ENCODE measurements at places on chromosomes 4 and X.

DNA sequence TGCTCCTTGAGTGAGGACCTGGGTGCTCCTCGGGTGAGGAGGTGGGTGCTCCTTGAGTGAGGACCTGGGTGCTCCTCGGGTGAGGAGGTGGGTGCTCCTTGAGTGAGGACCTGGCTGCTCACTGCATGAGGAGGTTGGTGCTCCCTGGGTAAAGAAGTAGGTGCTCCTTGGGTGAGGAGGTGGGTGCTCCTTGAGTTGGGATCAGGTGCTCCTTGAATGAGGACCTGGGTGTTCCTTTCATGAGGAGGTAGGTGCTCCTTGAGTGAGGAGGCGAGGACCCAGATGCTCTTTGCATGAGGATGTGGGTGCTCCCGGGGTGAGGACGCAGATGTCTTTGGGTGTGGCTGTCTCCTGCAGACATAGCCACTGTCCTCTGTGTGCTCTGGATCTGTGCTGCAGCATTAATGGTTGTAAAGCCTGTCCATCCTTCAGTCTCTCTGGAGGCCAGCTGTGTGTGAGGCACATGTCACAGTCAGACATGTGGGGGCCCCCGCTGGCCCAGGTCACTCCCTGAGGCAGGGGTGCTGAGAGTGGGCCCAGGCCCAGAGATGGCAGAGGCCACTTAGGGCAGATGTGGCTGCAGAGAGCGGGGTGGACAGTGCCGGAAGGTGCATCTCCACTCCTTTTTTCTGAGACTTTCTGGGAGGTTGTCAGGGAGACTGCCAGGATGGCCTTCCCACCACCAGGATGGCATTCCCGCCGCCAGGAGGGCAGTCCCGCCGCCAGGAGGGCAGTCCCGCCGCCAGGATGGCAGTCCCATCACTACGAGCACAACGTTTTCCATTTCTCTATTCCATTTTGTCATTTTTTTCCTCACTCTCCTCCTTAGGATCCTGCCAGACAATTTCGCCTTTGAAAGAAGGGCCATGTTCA lies 101.8 kb downstream of the HMX1 start:
- DNase-seq: no peak

GRCh38 chrX:10507876-10508275 lies 112.5 kb downstream of the MID1 start:
- no peak for DNase-seq

- no peak for DNase-seq
Measured at GRCh38 chr4:3363411-3364141, 70.8 kb downstream of the RGS12 start.

- no peak for DNase-seq
Measured at GRCh38 chr4:152065545-152065944, 304.7 kb upstream of the GATB start.

GRCh38 chrX:138487866-138488265 lies 223.7 kb downstream of the FGF13 start:
- DNase-seq: no peak

GRCh38 chr4:152894673-152895072 lies 41.5 kb upstream of the FHDC1 start:
- DNase-seq: no peak

- DNase-seq: no peak
Measured at GRCh38 chrX:47112316-47112954, 32.1 kb downstream of the NDUFB11 start.

DNA sequence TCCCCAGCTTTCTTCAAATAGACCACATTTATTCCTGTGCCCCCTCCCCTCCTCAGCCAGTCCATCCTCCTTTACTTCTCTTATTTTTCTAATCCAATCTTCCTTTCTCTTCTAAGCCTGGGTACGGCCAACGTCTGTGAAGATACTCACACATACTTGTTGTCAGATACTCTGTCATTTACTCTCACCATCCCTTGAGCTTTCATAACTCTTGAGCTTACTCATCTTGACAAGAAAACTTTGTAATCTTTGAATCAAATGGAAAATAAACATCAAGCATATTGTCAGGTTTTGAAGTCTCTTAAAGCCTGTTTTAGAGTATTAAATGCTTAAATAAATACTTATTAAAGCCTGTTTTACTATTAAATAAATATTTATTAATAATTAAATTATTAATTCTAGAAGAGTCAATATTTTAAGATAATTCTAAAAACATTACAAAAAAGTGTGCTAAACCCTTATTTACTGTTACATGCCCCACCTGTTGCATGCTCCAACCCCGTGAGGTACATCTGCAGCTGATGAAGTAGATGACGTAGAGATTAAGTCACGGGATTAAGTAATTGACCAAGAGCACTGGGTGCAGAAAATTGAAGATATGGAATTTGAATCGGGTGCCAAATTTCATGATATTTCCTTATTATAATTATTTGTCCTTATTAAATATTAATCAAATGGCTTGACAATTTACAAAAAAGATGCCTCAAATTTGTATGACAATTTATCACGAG lies 1.5 kb upstream of the TRIML2 start:
- no peak for DNase-seq

DNA sequence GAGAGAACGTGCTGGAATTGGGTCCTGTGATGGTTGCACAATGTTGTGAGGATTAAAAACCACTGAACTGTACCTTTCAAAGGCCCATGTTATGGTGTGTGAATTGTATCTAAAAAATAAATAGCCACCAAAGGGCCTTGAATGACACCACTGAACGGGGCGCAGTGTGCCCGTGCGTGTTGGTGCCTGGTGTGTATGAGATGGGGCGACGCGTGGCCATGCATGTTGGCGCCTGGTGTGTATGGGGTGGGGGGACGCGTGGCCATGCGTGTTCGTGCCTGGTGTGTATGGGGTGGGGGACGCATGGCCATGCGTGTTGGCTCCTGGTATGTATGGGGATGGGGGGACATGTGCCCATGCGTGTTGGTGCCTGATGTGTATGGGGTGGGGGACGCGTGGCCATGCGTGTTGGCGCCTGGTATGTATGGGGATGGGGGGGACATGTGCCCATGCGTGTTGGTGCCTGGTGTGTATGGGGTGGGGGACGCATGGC lies 66.6 kb upstream of the HELT start:
- DNase-seq: no peak

- no peak for DNase-seq
Measured at GRCh38 chr4:153434190-153434589, 32.0 kb upstream of the TMEM131L start.

DNA sequence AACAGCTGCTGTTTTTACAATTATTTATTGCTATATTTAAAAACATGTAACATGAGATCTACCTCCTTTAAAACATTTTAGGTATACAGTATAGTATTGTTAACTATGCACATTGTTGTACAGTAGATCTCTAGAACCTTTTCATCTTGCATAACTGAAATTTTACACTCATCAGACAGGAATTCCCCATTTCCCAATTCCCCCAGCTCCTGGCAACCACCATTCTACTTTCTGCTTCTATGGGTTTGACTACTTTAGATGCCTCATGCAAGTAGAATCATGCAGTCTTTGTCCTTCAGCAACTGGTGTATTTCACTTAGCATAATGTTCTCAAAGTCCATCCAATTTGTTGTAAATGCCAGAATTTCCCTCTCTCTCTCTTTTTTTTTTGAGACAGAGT lies 9.7 kb upstream of the LSM6 start:
- no peak for DNase-seq

DNA sequence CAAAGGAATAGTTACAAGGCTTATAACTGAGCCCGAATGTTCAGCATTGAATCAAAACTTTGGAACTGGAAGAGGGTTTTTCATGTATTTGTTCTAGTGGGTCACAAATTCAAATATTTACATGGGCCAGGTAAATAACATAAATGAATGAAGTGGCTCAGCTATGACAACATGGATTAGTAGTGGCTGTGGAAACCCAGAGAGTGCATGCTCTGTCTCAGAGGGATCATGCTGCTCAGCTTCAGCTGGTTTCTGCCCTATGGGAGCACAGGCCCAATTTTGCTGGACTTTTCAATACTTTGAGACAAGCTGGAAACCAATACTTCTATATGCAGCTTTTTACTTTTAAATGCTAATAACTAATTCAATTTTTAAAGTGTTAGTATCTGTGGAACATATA lies 394.0 kb upstream of the TEX13C start:
- DNase-seq: no peak

DNA sequence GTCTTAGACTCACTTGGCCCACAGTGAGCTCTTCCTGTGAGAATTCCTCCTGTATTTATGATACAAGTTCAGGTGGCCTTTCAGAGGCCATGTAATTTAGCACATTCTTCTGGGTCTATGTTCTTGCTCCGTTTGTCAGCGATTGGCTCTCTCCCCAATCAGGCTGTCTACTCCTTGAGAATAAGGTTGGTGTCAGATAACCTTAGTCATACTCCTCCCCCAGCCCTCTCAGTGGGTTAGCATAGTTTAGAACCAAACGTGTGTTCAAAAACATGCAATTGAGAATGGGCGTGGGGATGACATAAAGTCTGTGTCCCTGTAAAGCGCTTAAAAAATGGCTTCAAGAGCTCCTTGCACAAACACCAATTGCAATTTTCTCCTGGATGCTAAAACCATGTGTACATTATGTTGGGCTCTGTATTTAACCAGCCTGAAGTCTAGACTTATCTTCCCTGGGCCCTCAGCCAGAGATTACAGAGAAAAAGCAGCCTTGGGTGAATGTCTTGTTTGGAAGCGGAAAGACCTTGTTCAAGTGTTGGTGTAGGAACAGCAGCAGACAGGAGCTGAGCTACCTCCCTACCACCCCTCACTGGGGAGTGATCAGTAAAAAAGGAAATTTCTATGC lies 9.9 kb upstream of the CT47C1 start:
- DNase-seq: peak; percentile 2

DNA sequence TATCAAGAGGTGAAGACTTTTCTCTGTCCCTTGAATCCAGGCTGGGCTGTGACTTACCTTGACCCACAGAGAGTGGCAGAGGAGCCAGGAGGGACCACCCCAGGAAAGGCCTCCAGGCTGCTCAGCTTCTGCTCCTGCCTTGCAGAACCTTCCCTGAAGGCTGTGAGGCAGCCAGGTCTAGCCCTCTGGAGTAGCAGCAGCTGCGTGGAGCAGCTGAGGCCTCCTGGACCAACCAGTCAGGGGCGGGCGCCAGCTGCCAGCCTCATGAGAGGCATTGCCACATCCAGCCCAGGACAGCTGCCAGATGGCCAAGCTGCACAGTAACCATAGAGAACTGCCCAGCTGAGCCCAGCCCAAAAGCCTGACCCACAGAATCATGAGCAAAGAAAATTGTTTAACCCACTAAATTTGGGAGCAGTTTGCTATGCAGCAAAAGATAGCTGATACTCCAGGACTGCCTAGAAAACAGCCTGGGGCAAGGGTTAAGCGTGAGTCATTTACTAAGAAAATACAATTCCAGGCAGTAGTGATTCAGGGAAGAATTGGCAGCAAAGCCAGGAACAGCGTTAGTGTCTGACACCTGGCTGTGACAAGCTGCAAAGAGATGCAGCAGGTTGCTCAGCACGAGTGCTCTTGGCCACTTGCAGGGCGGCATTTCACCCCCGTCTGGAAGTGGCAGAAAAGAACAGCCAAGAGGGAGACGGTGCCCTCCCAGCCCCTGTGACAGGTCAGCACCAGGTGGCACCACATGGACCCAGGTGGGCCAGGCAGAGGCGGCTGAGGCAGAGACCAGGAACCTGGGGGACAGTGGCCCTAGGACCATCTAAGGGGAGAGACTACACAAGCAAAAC lies 14.7 kb upstream of the PDE6B start:
- no peak for DNase-seq

GRCh38 chrX:119981286-119982070 lies 37.9 kb upstream of the NKAP start:
- no peak for DNase-seq

- no peak for DNase-seq
Measured at GRCh38 chr4:114512595-114513295, 85.9 kb upstream of the UGT8 start.

DNA sequence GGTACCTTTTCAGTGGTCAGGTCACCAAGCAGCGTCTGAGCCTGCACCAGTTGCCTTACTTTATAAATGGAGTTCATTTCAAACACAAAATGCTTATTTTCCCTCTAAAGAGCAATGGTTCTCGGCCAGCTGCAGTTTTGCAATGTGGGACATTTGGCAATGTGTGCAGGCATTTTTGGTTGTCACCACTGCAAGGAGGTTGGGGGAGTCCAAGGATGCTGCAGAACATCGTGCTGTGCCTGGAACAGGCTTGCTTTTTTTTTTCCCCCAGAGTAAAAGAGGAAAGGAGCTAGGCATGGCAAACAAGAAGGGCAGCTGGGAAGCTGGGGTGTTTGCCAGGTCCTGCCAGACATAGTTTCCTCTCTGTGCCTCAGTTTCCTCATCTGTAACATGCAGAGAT lies 115.6 kb downstream of the GPR143 start:
- no peak for DNase-seq

- no peak for DNase-seq
Measured at GRCh38 chr4:98289375-98289774, 28.2 kb downstream of the RAP1GDS1 start.

DNA sequence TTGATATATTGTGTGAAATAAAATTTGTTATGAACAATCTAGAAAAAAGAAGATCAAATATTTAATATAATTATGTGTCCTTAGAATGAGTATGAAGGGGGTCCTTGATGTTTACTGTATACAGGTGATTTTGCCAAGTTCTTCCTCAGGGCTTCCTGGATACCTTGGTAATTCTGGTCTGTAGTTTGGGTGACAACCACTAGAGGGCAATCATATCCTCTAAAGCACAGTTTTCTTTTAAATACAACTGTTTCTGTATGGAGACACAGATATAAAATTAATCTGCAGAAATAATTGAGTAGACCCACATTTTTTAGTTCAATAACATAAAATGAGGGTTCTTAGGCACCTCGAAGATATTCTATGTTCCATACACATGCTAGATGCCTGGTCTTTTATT lies 157.7 kb downstream of the SPANXN1 start:
- DNase-seq: no peak

DNA sequence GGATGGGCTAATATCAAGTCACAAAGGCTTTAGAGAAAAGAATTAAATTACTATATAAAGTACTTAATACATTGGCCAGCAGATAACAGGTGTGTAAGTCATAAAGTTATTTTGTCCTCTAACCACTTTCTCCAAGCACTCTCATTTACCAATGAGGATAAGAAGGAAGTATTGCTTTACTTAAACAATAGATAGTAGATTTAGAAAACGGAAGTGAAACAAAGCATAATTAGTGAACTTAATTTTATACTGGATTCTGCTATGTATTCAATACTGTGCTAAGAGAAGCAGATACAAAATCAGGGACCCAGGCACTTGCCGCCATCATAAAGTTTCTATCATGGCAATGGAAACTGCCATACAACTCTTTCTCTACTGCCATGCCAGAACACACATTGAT lies 24.0 kb downstream of the AFM start:
- DNase-seq: no peak

- no peak for DNase-seq
Measured at GRCh38 chr4:52966781-52967180, 104.7 kb downstream of the RASL11B start.

DNA sequence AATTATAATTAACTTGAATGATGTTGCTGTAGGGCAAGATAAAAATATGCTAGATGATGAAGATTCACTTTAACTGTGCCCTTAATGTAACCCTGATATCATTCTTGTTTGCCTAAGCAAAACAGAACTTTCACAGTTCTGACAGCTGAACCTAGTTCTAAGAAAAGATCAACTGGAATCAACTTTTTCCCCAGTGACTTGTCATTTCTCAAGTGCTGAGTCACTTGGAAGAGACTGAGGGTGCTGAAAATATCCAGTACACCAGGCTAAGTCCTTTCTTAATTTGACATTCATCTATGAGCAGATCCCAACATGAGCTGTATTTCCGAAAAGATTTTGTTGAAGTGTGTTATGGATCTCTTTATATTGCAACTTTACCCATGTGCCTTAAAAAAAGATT lies 140.4 kb downstream of the MID1IP1 start:
- DNase-seq: no peak
